Left renal pelvis (tissue), 4 donors: ENCODE measurements at places on chromosomes 2 and 18.

- DNase-seq = no peak
Observed at GRCh38 chr2:162839419-162839818, 852 bp upstream of the KCNH7 start.

- no peak for DNase-seq
Observed at GRCh38 chr2:56049233-56049845, 125.8 kb upstream of the EFEMP1 start.

DNA sequence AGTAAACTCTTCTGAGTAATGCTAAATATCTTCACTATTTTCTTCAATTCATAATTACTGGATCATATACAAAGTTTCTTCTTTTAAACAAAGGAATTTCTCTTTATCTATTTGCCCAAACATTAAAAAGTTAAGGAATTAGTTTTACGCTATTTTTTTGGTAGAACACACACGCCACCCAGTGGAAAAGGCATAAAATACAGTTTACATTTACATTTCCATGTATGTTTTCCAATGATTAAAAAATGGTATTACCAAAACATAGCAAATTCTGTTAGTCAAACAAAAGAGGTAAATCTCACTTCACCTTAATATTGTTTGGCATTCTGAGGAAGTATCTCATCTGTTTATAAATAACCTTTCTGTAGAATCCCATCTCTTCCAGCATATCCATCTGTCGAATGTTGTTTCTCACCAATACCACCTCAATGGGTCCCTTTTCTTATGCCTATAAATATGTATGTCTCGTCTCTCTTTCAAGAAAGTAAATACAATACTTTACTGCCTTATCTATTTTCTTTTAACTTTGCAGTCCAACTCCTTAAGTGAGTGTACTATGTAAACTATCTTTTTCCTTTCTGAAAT is 7.2 kb downstream of the BOLL start:
- no peak for DNase-seq

- no peak for DNase-seq
Observed at GRCh38 chr2:124025891-124026434, 876 bp downstream of the CNTNAP5 start.

- no peak for DNase-seq
Observed at GRCh38 chr2:233000886-233001750, 11.9 kb downstream of the NGEF start.

DNA sequence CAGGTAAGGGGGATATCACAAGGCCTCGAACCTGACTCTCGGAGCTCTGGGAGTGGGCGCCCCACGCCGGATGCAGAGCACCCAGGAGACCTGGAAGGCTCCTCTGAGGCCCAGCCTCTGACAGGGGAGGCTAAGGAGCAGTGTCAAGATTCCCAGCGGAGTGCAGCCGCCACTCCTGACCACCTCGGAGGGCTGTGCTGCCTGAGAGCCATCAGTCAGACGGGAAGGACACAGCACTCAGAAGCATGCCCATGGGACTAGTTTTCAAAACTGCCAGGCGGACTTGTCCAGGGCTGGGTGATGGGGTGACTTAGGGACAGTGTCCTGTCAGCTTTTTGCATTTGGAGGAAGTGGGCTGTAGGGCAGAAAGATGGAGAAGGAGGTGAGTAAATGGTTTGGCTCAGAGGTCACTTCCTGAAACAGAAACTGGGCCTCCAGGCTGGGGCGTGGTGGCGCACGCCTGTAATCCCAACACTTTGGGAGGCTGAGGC is 34.6 kb upstream of the B3GNT7 start:
- no peak for DNase-seq

- no peak for DNase-seq
Observed at GRCh38 chr2:121605820-121606733, 43.2 kb downstream of the CLASP1 start.

GRCh38 chr2:238060096-238060541 is 682 bp upstream of the SCLY start:
- no peak for DNase-seq

DNA sequence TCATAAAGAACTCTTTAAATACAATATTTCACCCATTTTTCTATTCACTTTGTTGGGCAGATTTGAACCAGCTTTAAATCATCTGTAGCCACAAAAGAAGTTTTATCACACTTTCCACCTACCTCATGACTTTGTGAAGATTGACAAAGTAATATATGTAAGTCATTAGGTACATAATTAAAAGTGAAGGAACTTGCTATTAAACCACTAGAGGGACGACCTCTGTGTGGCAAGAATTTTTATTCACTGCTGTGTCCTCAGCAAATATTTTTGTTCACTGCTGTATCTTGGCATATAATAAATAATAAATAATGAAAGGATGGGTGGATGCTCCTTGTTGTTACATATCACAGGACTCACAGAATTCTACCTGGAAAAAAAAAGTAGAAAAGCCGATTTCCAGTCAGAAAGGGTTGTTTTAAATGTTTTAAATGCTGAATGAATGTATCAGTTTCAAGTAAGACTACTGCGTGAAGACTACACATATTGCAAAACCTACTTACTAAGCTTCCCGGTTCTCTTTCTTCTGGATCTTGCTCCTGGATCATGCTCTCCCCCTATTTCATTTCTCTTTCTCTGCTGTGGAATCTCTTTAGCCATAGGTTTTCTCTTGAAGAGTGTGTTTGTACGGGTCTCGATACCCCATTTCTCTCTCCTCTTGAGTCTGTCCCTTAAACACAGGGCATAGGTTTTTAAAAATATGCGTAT is 44.8 kb downstream of the KCMF1 start:
- DNase-seq = no peak

DNA sequence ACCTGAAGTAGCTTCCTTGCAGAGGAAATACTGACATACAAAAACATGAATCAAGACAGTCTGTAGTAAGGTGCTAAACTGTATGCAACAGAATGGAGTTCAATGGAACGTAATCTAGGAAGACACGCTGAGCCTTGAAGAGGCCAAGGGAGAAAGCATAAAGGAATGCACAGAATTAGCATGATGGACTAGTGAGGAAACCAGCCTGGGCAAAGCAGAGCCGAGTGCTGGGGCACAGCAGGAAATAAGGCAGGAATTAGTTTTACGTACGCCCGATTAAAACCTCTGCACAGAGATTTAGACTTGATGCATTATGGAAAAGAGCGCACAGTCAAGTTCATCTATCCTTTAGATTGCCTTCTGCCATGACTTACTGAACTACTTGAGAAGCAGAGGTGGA is 200.3 kb downstream of the DLGAP1 start:
- DNase-seq = no peak

- DNase-seq = no peak
Observed at GRCh38 chr2:146489386-146489785, 1355.4 kb upstream of the ACVR2A start.

DNA sequence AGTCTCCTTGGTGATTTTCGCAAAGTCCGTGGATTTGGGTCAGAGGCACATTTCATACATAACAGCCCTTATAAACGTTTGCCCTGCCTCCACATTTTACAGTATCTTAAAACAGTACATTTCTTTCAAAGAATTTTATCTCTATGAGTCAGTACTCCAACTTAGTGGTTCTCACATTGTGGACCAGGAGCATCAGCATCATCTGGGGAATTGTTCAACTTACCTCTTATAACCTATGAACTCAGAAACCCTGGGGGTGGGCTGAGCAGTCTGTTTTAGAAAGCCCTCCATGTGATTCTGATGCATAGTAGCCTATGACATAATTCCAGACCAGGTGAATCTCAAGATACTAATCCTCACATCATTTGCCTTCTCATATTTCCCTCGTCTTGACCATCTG is 12.4 kb downstream of the SUPT7L start:
- no peak for DNase-seq

DNA sequence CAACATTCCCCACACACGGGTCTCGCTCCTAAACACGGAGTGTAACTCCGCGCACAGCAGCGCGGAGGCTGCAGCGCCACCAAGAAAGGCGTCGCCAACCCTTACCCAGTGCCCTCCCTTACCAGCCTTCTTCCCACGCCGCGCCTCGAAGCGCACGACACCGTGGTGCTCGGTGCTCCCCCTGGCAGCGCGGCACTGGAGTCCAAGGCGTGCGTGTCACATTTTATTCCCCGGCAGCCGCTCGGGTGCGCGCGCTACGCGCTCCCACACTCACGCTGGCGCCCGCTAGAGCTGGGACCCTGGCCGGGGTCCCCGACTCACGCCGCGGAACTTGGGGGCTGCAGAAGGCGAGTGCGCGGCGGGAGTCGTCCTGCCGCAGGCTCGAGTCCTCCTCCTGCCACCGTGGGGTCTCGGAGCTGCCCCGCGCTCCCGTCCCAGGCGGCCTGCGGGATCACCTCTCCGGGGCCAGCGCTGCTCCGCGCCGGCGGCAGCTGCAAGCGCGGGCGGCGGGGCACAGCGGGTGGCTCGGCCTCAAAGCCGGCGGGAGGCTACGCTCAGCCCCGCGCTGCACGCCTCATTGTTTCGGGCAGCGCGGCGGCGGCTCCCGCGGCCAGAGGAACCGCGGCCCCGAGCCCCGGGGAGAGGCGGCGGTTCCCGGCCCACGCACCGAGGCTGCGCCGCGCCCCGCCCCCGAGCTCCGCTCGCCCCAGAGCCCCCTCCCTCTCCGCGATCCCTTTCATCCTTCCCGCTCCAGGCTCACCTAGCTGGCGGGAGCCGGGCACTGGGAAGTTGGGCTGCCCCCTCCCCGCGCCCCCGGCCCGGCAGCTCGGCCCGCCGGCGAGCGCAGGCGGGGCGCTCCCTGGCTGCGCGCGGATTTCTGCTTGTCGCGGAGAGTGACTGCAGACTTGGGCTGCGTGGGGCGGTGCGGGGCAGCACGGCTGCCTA is at the start of gene ST6GAL2:
ST6GAL2 (minus strand) TSS at position 197 of the 945 bp plus-strand sequence. CDS start 42,190 bp downstream, outside the sequence.
- peak; percentile 56 for DNase-seq

- no peak for DNase-seq
Observed at GRCh38 chr2:10876394-10876793, 35.3 kb upstream of the KCNF1 start.

DNA sequence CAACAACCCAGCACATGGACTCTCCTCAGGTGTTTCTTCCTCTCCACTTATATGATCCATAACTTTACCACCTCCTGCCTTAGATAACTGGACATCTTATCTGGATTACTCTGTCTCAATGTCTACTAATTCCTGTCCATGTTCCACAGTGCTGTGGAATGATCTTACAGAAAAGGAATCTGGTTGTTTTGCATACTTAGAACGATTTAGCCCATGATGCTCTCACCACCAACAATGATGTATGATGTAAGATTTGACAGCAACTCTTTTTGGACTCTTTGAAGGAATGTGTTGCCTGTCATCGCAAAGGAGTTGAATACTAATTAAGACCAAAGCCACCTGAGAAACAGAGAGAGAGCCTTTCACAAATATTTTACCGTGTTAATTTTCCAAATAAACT is 37.7 kb upstream of the SYT4 start:
- DNase-seq = no peak

DNA sequence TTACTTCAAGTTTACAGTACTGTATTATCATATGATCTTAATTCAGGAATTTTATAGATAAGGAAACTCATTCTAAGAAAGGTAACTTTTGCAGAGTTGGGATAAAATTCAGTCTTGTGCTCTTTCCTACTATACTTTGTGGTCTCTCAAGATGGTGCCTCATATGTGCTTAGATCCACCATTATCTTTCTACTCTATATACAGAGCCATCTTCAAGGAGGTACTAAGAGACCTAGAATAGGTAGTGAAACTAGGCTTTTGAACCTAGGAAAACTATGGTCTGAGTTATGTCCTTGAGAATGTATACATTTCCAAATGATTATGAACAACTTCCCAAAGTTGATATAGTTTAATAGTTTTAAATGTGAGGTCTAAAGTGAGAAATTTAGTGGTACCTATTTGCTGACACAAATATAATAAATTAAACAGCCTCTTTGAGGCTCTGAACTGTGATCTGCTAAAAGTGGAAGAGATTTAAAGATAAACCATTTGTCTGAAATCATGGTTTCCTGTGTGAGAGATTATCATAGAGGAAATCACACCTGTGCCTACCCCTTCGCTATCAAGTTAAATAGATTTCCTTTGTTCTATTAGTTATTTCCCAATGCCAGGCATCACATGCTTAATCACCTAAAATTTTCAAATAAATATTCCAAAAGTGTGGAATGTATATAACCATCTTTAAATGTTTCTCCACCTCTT is 27.2 kb downstream of the ACAA2 start:
- DNase-seq = no peak

GRCh38 chr2:150060341-150060740 is 427.1 kb downstream of the RND3 start:
- DNase-seq = no peak

- DNase-seq = no peak
Observed at GRCh38 chr2:231648579-231649174, 56.0 kb downstream of the TEX44 start.

GRCh38 chr2:18178736-18179349 is 300.4 kb downstream of the KCNS3 start:
- DNase-seq = no peak

- DNase-seq = no peak
Observed at GRCh38 chr18:53752781-53753367, 471.6 kb downstream of the MBD2 start.

DNA sequence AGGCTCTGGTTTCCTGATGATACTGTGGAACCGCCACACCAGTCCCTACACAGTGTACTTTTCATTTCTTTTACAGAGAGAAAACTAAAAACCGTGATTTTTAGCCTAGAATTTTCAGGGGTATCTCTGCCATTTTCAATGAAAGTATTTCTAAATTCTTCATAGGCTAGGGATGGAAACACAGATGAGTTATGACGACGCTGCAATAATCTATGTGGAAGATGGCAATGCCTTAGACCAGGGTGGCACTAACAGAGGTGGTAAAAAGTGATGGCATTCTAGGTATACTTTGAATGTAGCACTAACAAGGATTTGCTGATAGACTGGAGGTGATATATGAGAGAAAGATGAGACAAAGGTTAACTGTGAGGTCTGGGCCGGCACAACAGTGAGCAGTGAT is 56.5 kb downstream of the TTC21B start:
- DNase-seq = no peak

DNA sequence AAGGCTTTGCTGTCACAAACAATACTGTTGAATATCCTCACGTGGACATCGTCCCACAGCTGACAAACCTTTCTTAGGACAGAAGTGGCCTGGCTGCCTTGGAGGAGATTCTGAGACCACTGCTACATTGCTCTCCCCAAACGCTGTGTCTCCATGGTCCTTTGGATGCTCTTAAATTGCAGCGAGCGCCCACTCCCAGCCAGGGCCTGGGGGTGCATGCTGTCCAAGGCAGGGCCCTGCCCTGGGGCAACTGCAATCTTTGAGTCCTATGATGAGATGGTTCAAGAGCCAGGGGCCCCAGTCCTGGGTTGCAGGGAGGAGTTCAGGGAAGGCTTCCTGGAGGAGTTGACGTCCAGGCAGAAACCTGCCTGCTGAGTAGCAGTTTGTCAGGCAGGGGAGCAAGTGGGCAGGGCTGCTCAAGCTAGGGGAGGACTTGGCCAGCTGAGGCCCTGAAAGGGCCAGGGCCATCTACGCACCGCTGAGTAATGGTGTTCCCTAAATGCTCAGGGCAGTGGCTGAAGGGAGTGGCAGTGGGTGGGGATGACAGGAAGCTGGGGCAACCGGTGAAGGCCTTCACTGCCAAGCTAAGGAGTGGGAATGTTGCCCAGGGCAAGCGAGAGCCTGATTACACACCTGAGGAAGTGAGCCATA is 10.8 kb upstream of the SDC1 start:
- DNase-seq = no peak

- no peak for DNase-seq
Observed at GRCh38 chr2:143807671-143808070, 678.5 kb downstream of the ARHGAP15 start.
